ENCODE measurements at places on chromosomes 6 and 20.
A peak's percentile ranks its signal among the peaks of the same experiment; 100 is the strongest.

GRCh38 chr6:169140986-169141495 lies 112.6 kb downstream of the THBS2 start:
- no peak for DNase-seq

DNA sequence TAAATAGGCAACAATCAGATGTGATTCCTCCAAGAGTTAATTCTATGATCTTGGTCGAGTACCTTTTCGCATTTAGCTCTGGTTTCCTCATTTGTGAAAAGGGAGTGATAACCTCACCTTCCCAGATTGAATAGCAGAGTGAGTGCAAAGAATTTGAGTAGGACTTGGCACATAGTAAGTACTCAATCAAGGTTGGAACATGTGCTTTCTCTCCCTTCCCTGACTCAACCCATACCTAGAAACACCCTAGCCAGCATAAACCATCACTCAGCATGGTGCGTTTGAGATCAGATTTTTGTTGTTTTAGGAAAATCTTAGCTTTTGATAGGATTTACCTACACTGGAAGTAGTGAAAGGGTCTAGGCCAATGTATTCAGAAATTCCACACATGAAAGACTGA lies 333.4 kb upstream of the NT5E start:
- DNase-seq = no peak

GRCh38 chr20:39338469-39339376 lies 376.6 kb downstream of the DHX35 start:
- DNase-seq = no peak

GRCh38 chr6:107982486-107982885 lies 24.5 kb upstream of the SEC63 start:
- DNase-seq = no peak

- DNase-seq = peak; percentile 53
These were observed 48.2 kb downstream of the GMDS start for GRCh38 chr6:2197177-2197671.

GRCh38 chr6:80091506-80091905 lies 15.0 kb upstream of the BCKDHB start:
- no peak for DNase-seq

DNA sequence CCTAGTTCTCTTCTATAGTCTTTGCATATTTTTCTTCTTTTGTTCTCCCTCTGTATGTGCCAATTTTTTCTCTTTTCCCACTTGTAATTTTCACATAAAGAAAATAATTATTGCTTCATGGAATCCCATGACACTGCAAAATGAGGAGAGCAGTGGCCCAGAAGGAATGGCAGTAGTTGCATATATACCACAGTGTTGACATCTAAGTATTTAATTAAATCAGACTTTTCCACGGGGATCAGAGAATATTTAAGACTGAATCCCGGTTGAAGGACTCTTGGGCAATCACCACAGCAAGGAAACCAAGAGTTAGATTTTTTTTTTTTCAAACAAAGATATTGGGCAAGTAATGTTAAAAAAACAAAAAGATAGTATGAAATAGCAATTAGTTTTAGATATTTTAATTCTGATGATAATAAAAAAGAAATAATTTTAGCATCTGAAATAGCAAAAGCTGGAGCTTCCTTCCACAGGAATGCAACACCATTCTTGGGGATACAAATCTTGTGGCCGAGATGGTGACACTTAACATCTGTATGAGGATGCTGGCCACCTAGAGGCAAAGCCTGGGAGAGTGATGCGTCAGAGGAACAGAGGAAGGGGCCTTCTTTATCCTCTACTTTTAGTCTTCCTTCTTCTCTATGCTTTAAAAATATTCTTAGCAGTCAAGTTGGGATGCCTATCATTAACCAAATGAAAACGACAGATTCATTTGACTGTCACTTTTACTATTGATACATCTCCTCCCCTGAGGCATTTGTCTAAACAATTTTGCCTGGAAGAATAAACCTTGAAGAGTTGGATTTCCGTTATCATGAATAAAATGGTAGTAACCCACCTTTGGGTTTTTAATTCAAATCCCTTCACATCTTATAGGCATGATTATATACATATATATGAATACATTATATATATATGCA lies 356.2 kb downstream of the GJA1 start:
- DNase-seq = no peak

DNA sequence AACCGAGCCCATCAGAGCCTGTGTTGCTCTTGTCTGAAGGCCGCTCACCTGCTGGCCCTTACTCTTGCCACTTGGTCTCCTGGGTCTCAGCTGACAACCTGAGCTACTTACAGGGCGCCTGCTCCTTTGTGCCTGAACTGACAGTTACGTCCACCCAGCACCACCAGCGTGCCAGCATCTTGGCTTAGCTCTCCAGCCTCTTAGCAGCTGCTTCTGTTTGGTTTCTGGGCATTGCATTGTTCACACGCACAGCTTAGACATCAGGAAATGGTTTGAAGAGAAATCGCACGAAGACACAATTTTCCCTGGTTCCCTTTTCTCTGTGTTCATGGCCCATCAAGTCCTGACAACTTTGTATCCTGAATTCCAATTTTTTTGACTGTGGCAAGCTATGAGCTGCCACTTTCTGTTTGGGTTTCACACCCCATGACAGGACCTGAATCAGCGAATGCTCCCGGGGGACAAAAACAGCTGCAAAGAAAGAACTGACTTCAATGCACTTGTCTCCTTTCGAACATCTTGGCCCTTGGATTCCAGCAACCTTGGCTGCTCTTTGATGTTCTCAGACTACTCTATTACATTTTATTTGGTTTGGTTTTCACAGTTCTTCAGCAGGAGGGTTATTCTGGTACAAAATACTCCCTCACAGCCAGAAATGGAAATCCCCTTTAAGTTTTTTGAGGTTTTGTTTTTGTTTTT lies 45.2 kb upstream of the LY86 start:
- no peak for DNase-seq

- DNase-seq = no peak
These were observed 150.8 kb downstream of the ESR1 start for GRCh38 chr6:151958332-151958731.

DNA sequence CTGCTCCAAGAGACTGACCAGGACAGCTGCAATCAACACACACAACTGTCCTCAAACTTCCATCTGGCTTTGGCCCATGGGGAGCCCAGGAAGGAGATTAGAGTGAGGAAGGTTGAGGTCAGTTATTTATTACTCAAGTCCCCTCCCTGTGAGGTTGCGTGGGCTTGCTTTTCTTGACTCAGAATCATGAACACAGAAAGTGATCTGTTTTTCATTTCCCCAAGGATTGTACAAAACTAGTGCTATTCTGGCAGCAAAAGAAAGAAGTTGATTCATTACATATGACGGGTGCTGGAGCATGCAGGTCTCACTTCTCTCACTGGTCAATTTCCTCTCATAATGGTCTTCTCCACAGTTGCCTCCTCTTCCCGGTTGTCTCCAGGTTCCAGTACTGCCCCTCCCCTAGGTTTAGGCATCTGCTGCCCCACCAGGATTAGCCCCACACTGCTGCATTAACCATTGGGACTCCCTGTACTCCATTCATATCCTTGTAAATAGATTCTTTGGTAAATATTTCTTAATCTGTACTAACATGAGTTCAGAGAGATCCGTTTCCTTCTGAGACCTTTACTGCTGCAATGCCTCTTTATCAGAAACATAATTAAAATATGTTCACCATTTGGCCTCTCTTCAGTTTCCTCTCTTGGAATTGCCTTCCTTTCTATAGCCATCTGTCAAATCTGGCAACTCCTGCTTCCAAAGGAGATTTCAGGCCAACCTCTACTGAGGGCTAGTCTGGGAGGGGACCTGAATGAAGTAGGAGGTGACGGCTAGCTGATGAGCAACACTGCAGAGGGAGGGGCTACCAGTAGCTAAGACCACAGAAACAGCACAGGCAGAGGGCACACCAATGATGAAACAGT lies 888.8 kb downstream of the QKI start:
- DNase-seq = no peak

Measured in SJSA1 (cell line).